ENCODE measurements at places on chromosomes 5 and 9.

GRCh38 chr9:22160221-22160620 is 151.1 kb upstream of the CDKN2B start:
- DNase-seq: no peak

GRCh38 chr5:159632866-159633265 is 283.4 kb upstream of the ADRA1B start:
- no peak for DNase-seq

GRCh38 chr5:41955432-41956024 is 30.4 kb downstream of the FBXO4 start:
- DNase-seq: no peak

GRCh38 chr5:56615361-56616153 is 199.8 kb upstream of the MAP3K1 start:
- DNase-seq: no peak

GRCh38 chr9:136024696-136025316 is 63.6 kb upstream of the UBAC1 start:
- DNase-seq: no peak

DNA sequence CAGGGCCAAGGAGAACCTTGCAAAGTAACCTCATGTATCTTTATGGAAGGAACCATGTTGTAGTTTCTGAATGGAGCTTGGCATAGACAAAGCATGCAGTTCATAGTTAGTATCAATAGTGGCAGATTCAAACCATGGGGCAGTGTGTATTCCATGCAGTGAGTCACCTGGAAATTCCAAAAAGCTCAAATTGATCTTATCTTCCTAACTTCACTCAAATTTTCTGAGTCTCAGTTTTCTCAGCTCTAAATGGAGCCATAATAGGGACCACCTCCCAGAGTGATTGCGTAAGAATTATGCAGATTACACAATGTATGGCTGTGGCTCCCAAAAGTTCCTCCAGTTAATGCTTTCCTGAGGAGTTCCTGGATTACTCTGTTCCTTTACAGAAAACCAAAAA is 549.9 kb upstream of the KLF4 start:
- no peak for DNase-seq

DNA sequence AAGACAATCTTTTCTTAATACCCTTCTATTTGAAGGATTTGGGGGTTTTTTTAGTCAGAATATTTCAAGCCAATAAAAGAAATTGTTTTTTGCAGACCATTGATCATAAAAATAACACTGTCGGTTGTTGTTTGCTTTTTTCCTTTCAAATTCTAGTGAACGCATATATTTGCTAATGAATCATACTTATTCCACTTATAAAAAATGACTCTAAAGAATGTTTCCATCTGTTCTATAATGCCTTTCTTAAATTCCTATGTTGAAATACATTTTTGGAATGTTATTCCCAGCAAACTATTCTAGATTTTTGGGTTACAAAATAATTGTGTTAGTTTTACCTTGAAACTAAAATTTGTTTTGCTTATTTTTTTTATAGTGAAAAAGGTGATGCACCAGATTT is 32.2 kb downstream of the CWC27 start:
- no peak for DNase-seq

GRCh38 chr9:133148199-133149129 is 15.2 kb downstream of the GBGT1 start:
- DNase-seq: no peak

- DNase-seq: no peak
These were observed 27.2 kb upstream of the TNFSF8 start for GRCh38 chr9:114957558-114957957.

Measured in GM04504 (cell line).